ENCODE measurements at places on chromosomes 5 and 9. TPM values are rescaled to one million over a fixed set of nuclear protein-coding genes. Genes with fewer than 3 reads are reported as not detected.

GRCh38 chr9:107183176-107183575 lies 99.9 kb upstream of the RAD23B start:
- no peak for DNase-seq

- DNase-seq, result no peak
Measured at GRCh38 chr5:80146046-80146445, 109.8 kb downstream of the SERINC5 start.

- DNase-seq, result peak; percentile 29
Measured at GRCh38 chr5:156444753-156445291, 117.9 kb downstream of the SGCD start.

GRCh38 chr9:88789785-88790184 lies 201.5 kb upstream of the S1PR3 start:
- DNase-seq, result no peak

DNA sequence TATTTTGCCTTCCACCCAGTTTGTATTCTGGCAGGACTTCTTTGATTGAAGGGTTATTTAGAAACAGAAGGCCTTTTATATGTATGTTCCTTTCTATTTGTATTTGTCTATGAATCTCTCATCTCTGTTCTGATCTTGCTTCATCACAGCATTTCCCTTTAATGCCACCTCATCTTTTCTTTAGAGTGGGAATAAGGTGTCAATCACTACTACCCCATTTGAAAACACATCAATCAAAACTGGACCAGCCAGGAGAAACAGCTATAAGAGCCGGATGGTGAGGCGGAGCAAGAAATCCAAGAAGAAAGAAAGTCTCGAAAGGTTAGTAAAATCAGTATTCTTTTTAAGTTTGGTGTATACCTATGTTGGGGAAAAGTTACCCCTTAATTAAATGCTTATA lies 36.3 kb downstream of the CD180 start:
- DNase-seq, result no peak

GRCh38 chr9:121972501-121972981 lies 120.6 kb downstream of the TTLL11 start:
- peak; percentile 23 for DNase-seq

DNA sequence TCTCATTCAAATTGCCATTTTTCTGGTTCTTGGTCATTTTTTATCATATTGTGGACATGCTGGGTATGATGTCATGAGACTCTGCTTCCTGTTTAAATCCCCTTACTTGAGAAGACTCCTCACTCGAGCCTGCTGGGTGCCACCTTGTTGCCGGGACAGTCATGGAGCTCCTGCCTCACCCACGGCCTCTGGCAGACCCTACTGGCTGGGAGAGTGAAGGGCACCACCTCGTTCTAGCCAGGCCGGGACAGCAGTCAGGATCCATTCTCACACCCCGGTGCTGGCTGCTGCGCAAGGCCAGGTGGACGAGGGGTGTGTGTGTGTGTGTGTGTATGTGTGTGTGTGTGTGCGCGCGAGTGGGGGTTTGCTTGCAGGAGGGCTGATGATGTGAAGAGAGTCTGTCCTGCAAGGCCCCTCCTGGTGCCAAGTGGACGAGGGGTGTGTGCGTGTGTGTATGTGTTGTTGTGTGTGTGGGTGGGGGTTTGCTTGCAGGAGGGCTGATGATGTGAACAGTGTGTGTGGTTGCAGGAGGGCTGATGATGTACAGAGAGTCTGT lies 4.4 kb downstream of the CEP72 start:
- no peak for DNase-seq

The GABRA6 gene
- not detected for polyA plus RNA-seq

- peak; percentile 32 for DNase-seq
Measured at GRCh38 chr5:96660971-96661854, 963 bp upstream of the CAST start.

DNA sequence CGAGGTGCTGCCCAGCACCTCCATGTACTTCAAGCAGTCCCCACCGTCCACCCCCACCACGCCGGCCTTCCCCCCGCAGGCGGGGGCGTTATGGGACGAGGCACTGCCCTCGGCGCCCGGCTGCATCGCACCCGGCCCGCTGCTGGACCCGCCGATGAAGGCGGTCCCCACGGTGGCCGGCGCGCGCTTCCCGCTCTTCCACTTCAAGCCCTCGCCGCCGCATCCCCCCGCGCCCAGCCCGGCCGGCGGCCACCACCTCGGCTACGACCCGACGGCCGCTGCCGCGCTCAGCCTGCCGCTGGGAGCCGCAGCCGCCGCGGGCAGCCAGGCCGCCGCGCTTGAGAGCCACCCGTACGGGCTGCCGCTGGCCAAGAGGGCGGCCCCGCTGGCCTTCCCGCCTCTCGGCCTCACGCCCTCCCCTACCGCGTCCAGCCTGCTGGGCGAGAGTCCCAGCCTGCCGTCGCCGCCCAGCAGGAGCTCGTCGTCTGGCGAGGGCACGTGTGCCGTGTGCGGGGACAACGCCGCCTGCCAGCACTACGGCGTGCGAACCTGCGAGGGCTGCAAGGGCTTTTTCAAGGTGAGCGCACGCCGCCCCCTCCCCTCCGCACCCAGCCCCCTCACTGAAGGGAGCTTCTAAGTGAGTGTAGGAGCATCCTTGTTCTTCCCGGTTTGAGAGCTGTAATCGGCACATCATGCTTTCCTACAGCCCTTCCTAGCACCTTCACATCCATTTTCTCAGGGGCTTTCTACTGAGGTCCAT lies 6.9 kb downstream of the NR4A3 start:
- DNase-seq, result peak; percentile 74

The GARIN3 gene
- not detected for polyA plus RNA-seq

The PLAC8L1 gene
- 2.0 TPM for polyA plus RNA-seq

DNA sequence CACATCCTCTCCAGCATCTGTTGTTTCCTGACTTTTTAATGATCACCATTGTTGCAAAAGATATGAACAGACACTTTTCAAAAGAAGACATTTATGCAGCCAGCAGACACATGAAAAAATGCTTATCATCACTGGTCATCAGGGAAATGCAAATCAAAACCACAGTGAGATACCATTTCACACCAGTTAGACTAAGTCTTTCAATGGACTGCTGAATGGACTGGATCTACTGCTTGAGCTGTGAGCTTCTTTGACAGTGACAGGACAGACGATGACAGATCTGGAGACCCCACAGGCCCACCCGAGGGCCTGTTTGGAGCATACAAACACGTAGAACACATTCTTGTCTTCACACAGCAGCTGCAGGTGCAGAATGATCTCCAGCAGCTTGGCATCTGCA lies 266.1 kb upstream of the RIOK2 start:
- no peak for DNase-seq

- DNase-seq, result peak; percentile 87
Measured at GRCh38 chr9:131436865-131437271, 43.0 kb downstream of the PRRC2B start.

The IRX2 gene
- 13.6 TPM for polyA plus RNA-seq

The DMRT3 gene
- not detected for polyA plus RNA-seq

The KCNIP1 gene
- 0.42 TPM for polyA plus RNA-seq

GRCh38 chr5:104628911-104629310 lies 1066.3 kb upstream of the NUDT12 start:
- DNase-seq, result no peak

DNA sequence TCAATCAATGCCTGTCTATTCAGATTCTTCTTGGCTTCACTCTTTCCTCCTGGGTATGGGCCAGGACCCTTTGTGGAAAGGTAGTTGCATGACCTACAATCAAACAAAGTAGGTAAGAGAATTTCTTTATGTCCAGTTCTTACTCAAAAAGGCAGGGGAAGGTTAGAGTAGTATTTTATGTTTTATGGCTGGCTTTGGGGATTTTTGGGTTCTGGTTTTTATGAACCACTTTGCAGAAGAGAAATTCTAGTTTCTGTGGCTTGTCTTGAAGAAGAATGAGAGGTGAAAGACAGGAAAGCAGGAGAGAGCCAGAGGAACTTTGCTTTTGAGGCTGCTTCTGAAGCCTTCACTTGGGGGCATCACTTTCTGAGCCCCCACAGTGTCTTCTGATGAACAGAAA lies 14.7 kb upstream of the CRHBP start:
- no peak for DNase-seq

The CDC20B gene
- not detected for polyA plus RNA-seq

DNA sequence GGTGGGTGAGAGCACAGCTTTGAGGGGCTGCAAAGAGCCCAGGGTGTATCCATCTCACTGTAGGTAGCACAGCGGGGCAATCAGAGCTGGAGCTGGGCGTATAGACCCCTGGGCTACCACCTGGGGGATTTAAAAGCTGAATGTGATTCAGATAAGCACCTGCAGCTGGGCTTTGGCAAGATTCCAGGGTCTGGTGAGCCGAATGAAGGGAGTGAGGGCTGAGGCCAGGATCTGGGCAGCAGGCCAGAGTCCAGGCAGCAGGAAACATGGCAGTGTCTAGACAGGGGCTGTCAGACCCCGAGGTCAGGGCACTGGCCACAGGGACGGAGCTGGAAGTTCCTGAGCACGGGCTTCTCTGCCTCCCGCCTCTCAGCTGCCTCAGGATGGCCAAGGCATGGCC lies 8.7 kb downstream of the ASS1 start:
- DNase-seq, result no peak

The SAXO1 gene
- polyA plus RNA-seq, result 0.10 TPM

The PROB1 gene
- 0.54 TPM for polyA plus RNA-seq

DNA sequence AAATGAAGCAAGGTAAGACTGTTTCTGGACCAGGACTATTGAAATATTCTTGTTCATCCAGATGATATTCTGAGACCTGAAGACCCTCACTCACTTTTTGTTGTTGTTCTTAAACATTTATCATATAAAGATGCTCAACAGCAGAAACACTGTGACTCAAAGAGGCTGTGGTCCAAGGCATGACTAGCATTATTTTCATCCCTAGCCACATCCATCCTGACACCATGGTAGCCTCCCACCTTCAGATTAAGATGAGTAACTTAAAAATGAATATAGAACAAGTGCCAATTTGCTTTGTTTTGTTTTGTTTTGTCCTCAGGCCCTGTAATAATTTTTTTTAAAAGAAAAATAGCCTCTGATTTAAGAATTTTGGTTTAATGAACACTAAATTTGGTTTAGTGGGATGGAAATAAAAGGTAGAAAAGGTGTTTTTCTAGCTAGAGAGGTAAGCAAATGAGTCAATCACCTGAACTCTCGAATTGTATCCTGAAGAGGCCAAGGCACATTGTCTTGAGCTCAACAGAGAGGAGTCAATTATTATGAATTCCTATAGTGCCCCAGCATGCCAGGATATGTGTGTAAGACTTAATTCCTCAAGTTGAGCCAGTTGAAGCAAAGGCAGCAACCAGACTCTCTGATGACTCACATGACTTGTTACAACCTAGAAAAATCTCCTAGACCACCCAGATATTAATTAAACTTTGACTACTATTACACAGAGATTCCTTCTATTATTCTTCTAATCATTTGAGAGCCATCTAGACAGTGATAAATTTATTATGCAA lies 380.1 kb upstream of the TUSC1 start:
- no peak for DNase-seq

GRCh38 chr5:30387974-30388632 lies 805.4 kb upstream of the CDH6 start:
- DNase-seq, result peak; percentile 33

The SLC36A1 gene
- 5.2 TPM for polyA plus RNA-seq

The SLC6A3 gene
- polyA plus RNA-seq, result 0.76 TPM

DNA sequence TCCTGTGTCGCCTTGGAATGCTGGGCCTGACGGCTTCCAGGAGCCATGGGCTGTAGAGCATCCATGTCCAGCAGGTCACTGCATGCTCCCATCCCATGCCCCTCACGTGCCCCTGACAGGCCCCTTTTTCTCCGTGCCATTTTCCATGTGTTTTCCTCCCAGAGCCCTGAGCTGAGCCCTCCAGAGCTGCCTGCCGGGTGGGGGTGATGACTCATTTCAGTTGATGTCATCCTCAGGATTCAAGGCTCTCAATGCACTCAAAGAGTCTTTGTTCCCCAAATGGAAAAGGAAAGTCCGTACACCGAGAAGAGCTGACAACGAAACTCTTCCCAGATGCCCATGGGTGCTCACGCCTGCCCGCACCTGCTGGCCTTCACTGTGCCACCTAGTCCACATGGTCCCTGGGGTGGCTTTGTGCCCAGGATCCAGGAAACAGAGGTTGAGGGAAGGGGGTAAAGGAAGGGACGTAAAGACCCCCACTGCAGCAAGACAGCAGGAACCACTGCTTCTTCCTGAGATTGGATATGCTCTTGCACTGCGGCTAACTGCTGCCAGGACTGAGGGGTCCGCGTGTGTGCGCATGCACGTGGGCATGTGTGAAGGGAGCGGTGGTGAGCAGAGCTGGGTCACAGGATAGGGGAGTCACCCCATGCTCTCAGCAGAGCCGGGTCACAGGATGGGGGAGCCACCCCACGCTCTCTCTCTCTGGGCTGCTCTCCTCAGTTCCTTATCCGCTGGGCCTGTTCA lies 27.6 kb downstream of the COL15A1 start:
- no peak for DNase-seq

GRCh38 chr9:79477955-79478771 lies 93.6 kb upstream of the TLE4 start:
- DNase-seq, result peak; percentile 82

The CORO2A gene
- polyA plus RNA-seq, result 12.9 TPM

- DNase-seq, result peak; percentile 84
Measured at GRCh38 chr9:137160716-137161557, 8.9 kb downstream of the LRRC26 start.

DNA sequence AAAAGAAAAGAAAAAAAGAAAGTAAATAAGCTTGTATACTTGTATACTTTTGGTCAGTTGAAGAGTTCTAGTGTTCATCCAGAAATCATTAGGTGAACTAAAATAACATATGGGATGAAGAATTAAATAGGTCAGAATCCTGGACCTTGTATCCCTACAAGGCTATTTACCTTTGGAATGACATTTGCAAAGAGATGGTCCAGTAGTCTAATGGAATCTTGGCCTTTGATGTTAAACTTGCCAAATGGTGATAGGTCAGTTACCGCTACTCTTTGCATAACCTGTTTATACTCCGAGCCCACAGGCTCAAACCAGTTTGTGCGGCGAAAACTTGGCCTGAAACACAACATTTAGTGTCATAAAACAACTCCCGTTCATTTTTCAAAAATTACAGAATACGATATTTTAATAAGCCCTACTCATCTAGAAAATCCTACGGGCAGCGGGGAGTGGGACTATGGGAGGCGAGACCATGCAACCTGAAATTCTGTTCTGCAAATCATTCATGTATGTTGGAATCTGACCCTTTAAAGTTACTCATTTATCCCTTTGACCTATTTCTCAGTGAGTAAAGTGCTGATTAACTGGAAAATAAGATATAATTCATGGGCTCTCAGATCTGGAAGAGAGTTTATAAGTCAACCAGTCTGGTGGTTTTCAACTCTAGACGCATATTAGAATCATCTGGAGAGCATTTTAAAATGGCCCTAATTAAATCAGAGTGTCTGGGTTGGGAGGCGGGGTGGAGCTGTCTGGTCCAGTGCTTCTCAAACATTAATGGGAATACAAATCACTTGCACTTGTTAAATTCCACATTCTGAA lies 38.6 kb downstream of the DMGDH start:
- no peak for DNase-seq

DNA sequence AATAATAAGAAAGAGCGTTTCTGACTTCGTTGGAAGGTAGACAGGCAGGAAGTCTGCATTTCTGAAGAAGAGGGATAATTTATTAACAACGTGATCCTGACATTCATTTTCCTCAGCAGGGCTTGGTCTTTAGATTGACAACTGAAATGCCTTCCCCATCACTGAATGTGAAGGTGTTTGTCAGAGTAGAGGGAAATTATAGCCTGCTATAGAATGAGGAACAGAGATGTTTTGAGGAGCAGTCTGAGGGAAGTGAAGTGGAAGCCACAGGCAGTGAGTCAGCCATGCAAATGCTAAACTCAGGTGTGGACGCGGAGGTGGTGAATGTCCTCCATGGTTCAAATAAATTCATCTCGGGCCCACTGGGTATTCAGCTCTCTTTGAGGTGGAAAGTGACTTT lies 30.5 kb downstream of the C7 start:
- DNase-seq, result no peak

- DNase-seq, result no peak
Measured at GRCh38 chr9:27414220-27414761, 109.8 kb upstream of the IFNK start.
